Right ventricle myocardium superior (tissue), 1 donor: ENCODE measurements at places on chromosomes 2 and 18.

DNA sequence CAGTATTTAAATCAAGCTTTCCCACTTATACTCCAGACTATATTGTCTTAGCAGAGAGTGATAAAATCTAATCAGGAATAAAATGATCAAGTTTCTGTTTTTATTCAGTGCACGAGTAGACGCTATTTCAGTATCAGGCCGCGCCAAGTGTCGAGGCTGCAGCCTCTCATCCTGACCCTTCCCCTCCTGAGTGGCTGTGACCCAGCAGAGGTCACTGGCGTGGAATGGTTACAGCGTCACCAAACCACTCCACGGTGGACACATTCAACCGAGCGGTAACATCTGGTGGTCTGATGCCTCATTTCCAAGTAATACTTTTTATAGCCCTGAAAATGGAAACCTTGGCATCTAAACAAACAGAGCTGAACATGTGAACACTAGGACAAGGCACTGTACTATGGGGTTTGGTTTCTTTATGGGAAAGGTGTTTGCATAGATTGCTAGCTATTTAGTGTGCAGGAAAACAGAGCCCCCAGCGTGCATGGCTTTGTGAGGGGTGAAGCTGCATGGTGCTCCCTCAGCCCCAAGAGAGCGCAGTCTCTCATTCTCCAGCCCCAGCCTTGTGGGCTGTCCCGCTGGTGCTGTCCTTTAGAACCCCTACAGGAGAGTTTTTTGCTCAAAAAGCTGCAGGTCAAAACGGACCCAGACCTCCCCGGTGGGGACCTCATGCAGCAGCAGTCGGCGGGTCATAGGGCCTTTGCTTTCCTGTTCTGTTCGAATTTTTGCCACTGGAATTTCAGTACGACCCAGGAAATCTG is 28.4 kb downstream of the FAM228A start:
- no peak for DNase-seq

DNA sequence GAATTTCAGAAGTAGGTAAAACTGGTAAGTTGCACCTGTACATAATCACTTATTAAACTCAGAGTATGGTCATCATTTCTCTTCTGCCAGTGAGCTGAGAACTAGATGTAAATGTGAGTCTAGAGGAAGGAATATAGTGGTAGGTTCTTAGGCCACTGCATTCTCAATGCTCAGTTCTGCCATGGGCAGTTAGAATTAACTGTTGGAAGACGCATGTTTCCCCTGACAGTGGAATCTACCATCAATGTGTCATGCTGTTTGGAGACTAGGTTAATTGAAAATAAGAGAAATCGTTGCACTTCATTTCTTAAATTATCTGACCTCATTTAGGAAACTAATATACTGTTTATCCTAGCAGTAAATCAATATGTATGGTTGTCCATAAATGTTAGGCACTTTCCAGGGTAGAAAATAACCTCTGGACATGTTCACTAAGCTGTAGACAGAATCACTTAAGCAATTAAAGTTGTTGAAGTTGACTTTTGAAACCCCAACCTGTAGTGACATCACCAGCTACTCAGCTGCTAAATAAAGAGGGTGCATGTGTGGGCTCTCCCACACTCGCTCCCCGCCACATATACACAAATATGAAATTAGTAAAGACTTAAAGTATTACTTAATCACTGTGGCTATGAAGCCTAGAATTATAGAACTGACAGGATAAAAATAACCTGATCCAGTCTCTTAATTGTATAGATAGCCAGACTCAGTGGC is 91.5 kb upstream of the NOSTRIN start:
- DNase-seq = no peak

DNA sequence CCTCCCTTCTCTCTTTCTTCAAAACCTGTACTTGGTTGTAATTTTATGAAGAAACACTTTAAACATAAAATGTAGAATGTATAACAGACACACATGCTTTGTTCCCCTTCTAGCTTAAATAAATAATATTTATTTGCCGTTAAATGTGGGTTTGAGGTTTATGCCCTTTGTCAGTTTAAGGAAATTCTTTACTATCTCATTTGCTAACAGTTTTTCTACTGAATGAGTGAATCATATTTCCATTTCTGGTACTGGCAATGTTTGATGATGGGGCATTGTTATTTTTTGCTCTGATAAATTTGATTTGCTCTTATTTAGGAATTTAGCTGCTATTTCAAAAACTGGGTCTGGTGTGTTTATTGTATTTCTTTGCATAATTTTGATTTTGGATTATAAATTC is 555.6 kb downstream of the CCDC85A start:
- DNase-seq = no peak

DNA sequence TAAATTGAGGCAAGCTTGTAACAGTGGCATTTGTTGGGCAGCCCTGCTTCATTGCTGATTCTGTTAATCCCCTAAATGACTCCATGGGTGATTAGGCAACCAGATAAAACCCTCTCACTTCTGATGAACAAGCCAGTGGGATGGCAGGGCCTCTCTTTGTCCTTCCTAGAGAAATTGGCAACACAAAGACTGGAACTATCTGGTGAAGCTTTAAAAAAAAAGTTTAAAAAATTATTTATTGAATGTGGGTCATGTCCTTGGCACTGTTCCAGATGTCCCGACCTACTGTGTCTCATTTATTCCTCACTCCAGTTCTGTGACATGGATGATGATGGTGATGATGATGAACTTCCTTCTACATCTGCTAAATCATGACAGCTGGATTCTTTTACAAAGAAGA is 30.8 kb downstream of the NRP2 start:
- no peak for DNase-seq

GRCh38 chr18:1511619-1512311 is 607.1 kb downstream of the ADCYAP1 start:
- DNase-seq = no peak

DNA sequence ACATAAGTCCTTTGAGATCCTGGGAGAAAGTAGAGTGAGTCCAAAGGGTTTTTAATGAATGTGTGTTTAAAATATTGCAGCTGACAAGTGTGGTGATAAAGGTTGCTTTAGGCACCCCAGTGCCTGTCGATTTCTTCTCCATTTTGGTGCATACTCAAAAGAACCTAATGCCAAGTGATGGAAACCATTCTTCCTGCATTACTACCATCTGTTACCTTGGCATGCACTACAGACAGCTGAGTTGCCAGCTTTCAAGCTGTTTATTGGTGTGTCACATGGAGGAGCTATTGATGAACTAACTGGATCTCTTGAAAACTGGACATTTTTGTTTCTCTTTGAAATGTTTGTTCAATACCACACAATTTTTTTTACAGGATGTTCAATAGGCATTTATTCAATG is 350.0 kb downstream of the AKAIN1 start:
- DNase-seq = no peak

GRCh38 chr18:23228102-23229061 is 93.1 kb downstream of the CABLES1 start:
- DNase-seq = peak; percentile 62

- DNase-seq = no peak
Observed at GRCh38 chr18:42533009-42533575, 578.1 kb downstream of the PIK3C3 start.

- DNase-seq = no peak
Observed at GRCh38 chr2:74682501-74682900, 28.5 kb downstream of the SEMA4F start.

DNA sequence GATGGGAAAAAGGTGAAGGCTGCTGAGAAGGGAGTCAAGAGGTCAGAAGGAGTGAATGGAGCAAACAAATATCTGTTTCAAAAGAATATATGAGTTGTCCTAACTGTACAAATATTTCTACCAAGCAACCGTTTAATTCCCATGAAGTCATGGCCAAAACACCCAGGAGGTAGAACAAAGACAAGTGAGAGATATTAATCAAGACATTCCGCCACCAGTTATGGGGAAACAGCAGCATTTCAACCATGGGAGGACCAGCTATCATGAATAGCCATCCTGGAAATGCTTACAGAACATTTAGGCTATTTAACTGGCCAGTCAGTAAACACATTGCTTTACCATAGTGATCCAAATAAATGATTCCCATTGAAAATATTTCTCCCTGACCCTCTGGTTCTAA is 396.3 kb downstream of the IRS1 start:
- DNase-seq = no peak

GRCh38 chr2:167264380-167264779 is 376.1 kb downstream of the XIRP2 start:
- no peak for DNase-seq

DNA sequence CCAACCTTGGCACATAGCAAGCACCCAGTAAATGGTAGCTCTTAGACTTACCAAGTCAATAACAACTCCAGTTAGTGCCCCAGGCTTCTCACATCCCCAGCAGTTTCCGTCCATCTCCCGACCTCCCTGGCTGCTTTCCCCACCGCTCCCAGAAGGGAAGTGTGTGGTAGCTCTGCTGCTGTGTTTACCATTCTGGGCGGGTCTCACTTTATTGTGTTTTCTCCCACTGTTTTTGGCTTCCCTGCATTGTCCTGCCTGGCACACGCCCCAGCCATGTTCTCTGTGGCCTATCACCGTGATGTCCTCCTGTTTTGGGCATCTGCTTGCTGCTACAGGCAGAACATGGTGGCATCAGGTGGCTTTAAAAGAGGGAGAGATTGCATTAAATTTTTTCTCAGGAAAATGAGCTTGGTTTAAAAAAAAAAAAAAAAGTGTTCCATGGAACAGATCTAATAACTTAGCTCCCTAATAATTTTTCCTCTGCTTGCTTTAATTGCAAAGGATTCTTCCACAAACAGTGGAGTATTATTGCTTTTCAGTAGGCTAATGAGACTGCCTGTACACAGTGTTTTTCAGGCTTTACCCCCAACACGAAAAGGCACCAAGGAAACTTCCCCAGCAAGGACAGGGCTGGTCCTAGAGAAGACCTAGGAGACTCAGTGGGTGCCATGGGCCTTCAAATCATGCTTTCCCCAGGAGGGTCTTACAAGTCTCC is 8.0 kb upstream of the COX7A2L start:
- DNase-seq = no peak

DNA sequence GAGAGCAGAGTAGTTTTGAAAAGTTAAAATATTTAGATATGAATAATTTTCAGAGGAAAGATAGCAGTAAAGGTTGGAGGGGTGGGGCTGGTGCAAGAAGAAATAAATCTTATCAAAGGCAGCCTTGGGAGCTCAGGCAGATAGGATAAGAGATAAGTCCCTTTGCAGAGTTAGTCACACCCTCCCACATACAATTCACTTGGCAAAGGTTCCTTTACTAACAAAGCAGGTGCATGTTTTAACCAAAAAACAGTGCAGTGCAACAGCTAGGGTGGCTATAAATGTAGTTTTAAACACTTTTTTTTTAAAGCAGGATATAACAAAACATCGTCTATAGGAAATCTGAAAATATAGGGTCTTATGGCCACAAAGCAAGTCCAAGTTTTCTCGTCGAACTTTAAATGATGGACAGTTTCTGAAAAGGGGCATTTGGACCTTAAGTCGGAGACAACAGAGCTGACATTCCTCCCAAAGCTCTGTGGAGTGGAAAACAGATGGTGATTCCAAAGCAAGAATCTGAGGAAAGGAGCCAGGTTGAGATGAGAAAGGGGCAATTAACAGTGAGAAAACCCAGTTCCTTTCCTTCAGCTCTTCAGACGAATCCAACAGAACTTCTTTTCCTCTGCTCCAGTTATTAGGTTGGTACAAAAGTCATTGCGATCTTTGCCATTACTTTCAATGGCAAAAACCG is 53.0 kb downstream of the EPHA4 start:
- DNase-seq = no peak

DNA sequence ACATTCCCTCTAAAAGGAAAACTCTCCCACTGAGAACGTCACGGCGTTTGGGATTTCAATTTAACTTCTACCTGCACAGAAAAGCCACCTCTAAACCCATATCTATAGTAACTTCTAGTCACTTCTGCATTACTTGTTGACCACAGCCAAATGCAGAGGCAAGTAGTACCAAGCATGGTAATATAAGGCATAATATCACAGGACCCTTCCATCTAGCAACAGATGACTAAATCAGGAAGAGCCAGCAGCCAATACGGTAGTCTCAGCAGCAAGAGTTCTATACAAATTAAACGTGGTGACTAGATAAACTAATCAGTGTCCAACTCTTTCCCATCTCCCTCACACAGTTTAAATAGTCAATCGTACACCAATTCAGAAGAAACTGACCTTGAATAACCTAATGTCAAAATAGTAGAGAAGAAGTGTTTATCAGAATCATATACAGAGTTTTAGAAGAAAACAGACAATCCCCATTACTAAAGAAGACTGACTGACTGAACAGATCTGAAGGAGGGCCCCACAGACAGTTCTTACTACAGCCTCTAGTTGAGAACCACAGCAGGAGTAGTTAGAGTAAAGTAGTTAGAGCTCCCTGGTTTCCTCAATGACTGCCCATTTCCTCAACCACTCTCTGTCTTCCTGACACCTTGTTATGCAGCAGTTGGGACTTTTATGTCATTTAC is 30.0 kb downstream of the MEMO1 start:
- DNase-seq = no peak

DNA sequence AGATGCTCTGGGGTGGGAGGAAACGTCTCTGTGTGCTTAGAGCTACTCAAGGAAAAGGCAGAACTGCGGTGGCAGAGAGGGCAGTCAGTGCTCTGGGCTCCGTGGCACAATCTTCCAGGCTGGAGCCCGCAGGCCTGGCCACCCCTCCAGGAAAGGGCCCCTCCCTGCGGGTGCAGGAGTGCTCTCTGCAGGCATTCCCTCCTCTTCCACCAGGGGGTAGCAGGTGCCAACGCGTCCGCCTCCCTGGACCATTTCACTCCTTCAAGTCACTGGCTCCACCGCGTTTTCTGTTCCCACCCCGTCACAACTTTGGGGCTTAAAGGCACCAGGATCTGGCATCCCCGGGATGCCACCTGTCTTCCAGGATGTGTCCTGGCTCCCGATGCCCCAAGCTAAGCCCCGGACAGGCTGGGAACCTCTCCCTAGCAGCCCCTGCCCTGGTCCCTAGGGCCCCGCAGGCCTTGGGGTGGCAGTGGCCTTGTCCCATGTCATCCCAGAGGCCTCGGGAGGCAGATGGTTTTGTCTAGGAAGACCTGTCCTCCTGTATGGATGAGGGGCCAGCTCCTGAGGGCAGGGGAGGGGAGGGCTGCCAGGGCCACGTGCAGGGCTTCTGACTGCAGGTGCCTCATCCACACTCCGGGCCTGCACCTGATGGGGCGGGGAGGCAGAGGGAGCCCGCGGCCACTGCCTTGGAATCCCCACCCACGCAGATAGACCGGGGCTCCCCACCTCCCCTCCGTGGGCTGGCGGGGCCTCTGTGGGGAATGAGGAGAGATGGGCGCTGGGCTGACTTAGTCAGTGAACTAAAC is 26.4 kb downstream of the KCNIP3 start:
- DNase-seq = no peak

DNA sequence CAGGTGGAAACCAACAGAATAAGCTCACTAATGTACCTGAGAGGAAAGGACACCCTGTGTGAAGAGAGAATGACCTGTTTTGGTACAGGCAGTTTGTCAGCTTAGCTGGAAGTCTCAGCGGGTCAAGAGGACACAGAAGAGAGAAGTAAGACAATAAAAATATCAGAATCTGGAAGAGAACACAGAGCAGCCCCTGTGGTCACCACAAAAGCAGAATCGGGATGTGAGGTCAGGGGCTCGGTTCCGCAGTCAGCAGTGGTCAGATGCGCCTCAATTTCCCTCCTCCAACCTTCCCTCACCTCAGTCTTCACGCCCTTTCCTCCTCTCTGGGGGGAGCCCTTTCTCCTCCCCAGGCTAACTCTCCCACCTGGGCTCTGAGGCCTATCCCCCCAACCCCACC is 122.9 kb downstream of the AFF3 start:
- DNase-seq = no peak

- DNase-seq = no peak
Observed at GRCh38 chr2:221724631-221725203, 152.6 kb upstream of the EPHA4 start.
